Fibroblast of the conjunctiva (primary cell): ENCODE measurements at places on chromosomes 4 and X.

DNA sequence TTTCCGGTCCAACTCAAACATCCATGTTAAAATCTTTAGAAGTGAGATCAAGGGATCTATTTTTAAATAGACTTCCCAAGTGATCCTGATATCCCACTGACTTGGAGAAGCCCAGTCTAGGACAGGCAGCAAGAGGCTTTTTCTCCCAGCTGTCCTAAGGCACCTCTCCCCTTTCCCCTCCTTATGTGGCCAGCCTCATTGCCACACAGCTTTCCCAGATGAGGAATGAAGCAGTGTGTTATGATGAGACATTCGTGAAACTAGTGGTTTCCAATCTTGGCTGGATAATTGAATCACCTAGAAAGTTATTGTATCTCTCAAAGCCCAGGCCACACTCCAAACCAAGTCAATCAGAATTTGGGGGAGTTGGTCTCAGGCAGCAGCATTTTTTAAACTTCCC is 16.8 kb upstream of the HSD17B13 start:
- no peak for DNase-seq

DNA sequence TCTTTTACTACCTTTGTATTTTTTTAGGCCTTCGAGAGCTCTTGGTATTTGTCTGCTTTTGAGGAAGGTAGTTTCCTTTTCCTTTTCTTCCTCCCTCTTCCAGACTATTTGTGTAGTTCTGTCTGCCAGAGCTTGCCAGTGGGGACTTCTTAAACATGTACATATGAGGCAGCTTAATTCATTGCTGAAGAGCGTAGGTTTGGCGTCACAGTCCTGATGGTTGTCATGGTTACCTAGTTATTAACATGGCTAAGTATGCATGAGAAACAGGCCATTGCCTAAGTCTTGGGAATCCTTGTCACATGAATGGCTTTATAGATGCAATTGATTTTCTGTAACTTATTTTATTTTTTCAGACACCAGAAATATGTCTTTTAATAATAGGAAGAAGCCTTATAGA is 48.5 kb upstream of the ARMCX2 start:
- DNase-seq = no peak

- DNase-seq = no peak
Measured at GRCh38 chr4:14898989-14899388, 103.3 kb upstream of the CPEB2 start.

DNA sequence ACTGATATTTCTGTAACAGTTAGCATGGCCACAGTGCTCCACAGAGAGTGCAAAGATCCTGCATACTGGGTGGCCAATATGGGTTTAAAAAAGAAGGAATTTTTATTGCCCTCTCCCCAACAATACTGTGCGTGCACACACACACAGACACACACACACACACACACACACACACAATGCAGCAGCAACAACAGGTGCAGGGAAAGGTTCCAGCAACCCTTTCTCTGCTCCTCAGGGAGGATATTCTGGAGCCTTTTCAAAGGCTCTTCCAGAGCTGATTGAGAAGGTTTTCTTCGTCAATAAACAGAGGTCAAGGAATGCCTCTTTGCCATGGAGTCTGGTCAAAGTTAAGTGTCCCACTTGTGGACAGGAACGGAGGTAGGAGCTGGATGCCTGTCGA is 84.8 kb upstream of the ZFP42 start:
- DNase-seq = no peak

- DNase-seq = no peak
Measured at GRCh38 chrX:37818031-37818430, 29.3 kb downstream of the DYNLT3 start.

- no peak for DNase-seq
Measured at GRCh38 chrX:51860679-51861078, 32.7 kb upstream of the MAGED1 start.

GRCh38 chr4:74930162-74930561 is 2.8 kb upstream of the PARM1 start:
- DNase-seq = no peak

GRCh38 chrX:37905436-37906147 is 58.2 kb upstream of the DYNLT3 start:
- DNase-seq = no peak

DNA sequence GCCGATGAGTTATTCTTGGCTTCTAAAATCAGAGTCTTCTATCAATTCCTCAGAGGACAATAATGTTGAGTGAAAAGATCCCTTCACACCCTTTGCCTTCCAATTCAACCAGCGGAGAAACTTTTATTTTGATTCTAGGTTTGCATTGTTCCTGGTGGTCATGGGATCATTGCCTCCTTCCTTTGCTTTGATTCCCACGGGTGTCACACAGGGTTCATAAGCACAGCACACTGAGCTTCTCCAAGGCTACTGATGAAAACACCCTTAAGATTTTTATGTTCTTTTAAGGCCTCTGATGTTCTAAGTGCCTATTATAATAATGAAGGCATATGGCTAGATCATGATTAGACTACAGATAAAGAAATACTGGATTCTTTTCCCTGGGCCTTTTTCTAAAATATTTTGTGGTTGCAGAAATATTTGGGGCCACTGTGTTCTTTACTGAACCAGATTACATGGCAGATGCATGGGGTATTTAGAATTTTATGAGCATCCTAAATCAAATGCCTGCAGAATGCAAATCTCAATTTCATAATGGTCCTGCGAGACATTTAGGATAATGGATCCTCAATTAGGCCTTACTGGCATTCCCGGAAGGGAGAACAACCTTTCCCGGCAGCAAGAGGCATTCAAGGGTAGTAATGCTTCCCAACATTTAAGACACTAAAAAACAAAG is 43.9 kb upstream of the FGFBP2 start:
- no peak for DNase-seq

DNA sequence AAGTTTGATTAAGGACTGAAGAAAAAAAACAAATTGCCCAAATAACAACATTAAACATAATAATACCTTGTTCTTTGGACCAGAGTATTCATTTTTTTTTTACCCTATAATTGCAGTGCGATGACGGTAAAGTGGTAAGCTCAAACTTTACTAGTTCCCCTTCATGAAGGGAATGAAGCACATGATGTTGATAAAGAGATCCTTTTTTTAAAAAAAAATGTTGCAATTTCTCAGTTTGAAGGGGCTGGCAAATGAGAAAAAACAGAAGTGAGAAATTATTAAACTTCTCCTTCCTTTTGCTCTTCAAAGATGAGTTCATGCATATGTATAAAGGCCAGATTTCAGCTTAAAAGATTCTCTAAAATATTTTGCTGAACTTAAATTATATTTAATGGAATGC is 231.7 kb downstream of the C4orf33 start:
- DNase-seq = no peak

DNA sequence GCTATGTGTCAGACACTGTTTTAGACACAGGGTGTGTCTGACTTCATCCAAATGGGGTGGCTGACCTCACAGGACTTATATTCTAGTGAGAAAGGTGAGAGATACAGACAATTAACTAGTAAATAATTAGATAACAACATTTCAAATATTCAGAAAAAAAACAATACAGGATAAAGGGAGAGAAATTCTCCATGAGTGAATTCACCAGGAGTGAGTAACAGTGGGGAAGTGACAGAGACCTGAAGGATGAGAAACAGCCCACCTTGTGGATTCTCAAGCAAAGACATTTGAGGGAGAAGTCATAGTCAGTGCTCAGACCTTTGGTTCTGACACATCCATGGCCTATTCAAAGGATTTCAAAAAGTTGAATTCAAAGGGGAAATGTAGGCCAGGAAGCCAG is 627.9 kb downstream of the IQCM start:
- no peak for DNase-seq

- no peak for DNase-seq
Measured at GRCh38 chr4:138759554-138759902, 256.1 kb upstream of the NOCT start.
